Lung microvascular endothelial cell (primary cell): ENCODE measurements at places on chromosomes 6 and 20. TPM values are rescaled to one million over a fixed set of nuclear protein-coding genes. Genes with fewer than 3 reads are reported as not detected.

Gene MLIP
- 0.99 and 1.1 TPM in 2 replicates for total RNA-seq

Gene RNF182
- total RNA-seq, result under 0.01 and 0.22 TPM in 2 replicates

Gene LTA
- total RNA-seq, result not detected in 2 replicates

Gene PRICKLE4
- 5.2 and 6.7 TPM in 2 replicates for total RNA-seq

Gene BCAS1
- not detected in 2 replicates for total RNA-seq

Gene ASIP
- not detected in 2 replicates for total RNA-seq

Gene ZSCAN31
- 8.1 and 9.1 TPM in 2 replicates for total RNA-seq

Gene HCK
- not detected in 2 replicates for total RNA-seq

Gene LAMP5
- total RNA-seq, result 0.65 TPM in 1 of 2 replicates, not detected in the other

Gene DEF6
- 0.20 and 0.65 TPM in 2 replicates for total RNA-seq

Gene ZFAND3
- total RNA-seq, result 14.4 and 16.5 TPM in 2 replicates

Gene RAET1E
- under 0.01 TPM in 1 of 2 replicates, not detected in the other for total RNA-seq

Gene TRMT6
- total RNA-seq, result 4.4 and 6.0 TPM in 2 replicates

Gene ADGRG6
- 3.6 and 8.5 TPM in 2 replicates for total RNA-seq

Gene C6orf15
- total RNA-seq, result not detected in 2 replicates

Gene VNN1
- total RNA-seq, result under 0.01 TPM in 1 of 2 replicates, not detected in the other

Gene RNF144B
- total RNA-seq, result 10.3 and 32.0 TPM in 2 replicates

Gene FGD2
- total RNA-seq, result not detected in 2 replicates

Gene EDN3
- total RNA-seq, result not detected in 2 replicates

Gene DPPA5
- total RNA-seq, result not detected in 2 replicates

Gene OR2H2
- total RNA-seq, result not detected in 2 replicates

Gene HDGFL1
- not detected in 2 replicates for total RNA-seq

Gene WFDC10A
- not detected in 2 replicates for total RNA-seq

Gene SLPI
- 0.79 TPM in 1 of 2 replicates, not detected in the other for total RNA-seq

Gene BPI
- not detected in 2 replicates for total RNA-seq

Gene BPIFA1
- total RNA-seq, result not detected in 2 replicates

Gene RBPJL
- total RNA-seq, result not detected in 2 replicates

Gene EYS
- total RNA-seq, result under 0.01 TPM in 1 of 2 replicates, not detected in the other

Gene MDFI
- total RNA-seq, result 44.0 and 49.5 TPM in 2 replicates

Gene RIMS4
- total RNA-seq, result under 0.01 TPM in 1 of 2 replicates, not detected in the other

Gene CLIC5
- total RNA-seq, result under 0.01 TPM in 1 of 2 replicates, not detected in the other

Gene TGM3
- not detected in 2 replicates for total RNA-seq

Gene NKX2-2
- not detected in 2 replicates for total RNA-seq

Gene HLA-C
- total RNA-seq, result 64.7 and 247 TPM in 2 replicates

Gene C20orf144
- total RNA-seq, result under 0.01 TPM in 1 of 2 replicates, not detected in the other

Gene PERP
- total RNA-seq, result 21.6 and 24.0 TPM in 2 replicates

Gene SLC35D3
- not detected in 2 replicates for total RNA-seq

Gene NFKBIL1
- total RNA-seq, result 17.9 and 23.0 TPM in 2 replicates

Gene SGK2
- total RNA-seq, result not detected in 2 replicates

Gene MRPL18
- 50.1 and 69.8 TPM in 2 replicates for total RNA-seq

Gene DEFB112
- total RNA-seq, result not detected in 2 replicates

Gene CCM2L
- 16.3 and 24.2 TPM in 2 replicates for total RNA-seq

Gene TTBK1
- under 0.01 TPM in 1 of 2 replicates, not detected in the other for total RNA-seq
